ENCODE measurements at places on chromosomes 13 and 19.

DNA sequence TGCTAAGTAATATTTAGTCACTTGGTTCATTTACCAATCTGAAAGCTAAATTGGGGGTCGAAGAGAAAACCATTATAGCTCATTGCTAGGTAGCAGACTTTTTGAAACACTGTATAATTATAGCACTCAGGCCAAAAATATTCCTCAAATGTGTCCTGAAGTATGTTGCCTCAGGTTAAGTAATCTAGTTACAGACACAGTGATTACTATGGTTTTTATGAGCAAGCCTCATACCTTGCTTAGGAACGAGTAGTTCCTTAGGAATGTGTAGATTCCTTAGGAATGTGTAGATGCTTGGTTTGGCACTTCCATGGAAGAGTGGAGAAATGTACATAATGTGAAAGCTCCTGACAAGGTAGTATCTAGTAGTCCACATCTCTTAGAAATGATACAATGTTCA, 387.5 kb downstream of the LMO7 start:
- no peak for DNase-seq

DNA sequence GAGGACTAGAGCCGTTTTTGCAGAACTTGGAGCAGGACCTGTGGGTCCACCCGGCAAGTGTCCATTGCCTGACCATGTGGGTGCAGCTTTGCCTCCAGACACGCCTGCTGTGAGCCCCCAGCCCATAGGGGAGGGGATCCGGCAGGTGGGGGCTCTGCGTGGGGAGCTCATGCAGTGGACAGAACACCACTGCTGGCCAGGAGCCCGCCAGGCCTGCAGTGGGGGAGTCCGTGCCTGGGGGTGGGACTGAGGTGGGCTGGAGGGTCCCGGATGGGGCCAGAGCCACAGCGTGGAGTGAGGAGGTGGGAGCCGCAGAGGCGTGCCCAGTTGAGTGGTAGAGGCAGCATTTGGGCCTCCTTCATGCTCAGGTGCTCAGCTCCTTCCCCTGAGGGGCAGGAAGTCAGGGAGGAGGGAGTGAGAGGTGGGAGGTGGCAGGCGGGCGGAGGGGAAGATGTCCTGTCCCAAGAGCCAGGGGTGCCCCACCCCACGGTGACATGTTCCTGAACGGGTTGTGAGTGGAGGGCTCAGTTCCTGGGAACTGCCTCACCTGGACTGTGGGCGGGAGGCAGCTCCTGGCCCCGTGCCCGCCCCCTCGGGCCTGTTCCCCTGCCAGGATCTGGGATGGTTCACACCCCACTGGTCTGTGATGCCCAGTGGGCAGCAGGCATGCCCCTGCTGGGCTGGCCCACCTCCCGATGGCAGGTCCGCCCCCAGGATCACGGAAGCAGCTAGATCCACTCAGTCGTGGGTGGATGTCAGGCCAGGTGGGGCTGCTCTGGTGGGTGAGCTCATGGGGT, 8.8 kb downstream of the ADAT3 start:
- no peak for DNase-seq

DNA sequence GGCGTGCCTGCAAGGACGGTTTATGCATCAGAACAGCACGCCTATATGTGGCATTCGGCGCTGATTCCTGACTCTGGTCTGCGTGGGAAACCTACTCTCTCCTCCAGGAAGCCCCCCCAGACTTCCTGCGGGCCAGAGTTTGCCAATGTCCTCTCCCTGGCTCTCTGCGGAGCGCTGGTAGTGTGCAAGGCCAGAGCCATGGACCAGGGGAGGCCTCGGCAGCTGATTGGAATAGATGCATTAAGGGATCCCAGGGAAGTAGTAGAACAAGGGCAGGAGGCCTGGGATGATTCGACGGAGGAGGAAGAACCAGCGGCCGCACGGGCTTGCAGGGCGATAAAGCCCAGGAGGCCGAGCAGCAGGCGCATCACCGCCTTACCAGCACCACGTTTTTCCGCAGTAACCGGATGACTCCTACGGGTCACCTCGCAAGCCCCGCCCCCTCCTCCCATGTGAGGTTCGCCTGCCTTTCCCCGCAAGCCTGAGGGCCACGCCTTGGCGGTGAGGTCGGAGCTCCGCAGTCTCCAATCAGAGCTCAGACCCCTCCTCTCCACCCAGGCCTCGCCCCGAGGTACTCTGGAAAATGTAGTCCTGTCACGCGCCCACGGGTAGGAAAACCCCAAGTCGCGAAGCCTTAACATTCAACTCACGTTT, 5.0 kb downstream of the CLEC11A start:
- DNase-seq, result no peak

- DNase-seq, result peak; percentile 55
Measured at GRCh38 chr19:9586764-9587163, 2.5 kb upstream of the ZNF121 start.

GRCh38 chr19:1473085-1473851, 5.7 kb downstream of the C19orf25 start:
- no peak for DNase-seq

DNA sequence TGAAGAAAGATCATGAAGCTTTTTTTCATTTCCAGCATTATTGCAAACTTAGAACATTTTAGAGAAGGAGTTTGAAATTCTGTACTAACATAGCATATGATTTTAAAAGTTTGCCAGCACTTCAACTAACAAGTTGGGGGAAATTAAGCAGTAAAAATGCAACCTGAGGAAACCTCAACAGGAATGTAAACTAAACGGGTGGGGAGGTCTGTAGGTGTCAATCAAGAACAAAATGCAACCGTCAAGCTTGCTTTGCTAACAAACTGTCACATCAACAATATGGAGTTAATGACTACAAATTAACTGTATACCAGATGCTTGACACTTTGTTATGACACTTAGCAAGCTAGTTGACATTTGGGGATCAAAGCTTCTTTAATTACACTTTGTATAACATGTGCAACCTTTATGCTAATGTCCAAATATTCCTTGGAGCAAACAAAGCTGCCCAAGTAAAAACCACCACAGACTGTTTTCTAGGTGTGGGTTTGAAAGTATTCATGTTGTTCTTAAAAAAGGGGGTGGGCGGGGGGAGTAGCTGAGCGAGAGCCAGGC, 52.1 kb downstream of the DACH1 start:
- DNase-seq, result no peak

DNA sequence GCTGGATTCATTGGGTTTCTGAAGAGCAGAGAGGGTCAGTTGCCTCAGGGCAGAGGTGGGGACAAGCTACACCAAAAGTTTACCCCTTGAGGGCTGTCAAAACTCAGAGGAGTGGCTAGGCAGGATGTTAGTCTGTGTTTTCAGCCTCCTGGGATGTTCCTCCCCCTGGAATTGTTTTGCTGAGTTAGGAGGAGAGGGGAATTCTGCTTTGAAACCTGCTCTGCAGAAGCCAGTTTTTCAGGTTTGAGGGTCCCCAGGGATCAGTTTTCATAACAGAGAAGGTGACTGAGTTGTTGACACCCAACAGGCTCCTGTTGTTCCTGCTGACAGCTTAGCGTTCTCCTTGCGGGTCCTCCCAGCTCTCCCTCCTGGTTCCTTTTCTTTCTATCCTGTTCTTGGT, 121.9 kb upstream of the TMTC4 start:
- no peak for DNase-seq

DNA sequence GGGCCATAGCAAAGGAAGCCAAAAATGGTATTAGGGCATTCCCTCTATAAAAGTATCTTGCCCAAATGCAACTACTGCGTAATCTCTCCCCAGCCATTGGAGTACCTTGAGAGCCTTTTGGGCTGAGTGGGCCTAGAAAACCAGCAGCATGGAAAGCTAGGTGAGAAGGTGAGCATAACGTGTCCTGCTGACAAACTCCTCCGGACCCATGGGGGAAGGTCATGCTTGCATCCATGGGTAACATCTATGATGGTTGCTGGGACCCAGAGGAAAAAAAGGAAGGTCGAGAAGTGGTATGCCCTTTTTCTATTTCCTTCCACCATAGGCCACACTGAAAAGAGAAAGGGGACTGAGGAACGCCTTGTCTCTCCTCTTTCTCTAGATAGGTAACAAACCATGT, 57.4 kb downstream of the ZNF728 start:
- DNase-seq, result no peak

DNA sequence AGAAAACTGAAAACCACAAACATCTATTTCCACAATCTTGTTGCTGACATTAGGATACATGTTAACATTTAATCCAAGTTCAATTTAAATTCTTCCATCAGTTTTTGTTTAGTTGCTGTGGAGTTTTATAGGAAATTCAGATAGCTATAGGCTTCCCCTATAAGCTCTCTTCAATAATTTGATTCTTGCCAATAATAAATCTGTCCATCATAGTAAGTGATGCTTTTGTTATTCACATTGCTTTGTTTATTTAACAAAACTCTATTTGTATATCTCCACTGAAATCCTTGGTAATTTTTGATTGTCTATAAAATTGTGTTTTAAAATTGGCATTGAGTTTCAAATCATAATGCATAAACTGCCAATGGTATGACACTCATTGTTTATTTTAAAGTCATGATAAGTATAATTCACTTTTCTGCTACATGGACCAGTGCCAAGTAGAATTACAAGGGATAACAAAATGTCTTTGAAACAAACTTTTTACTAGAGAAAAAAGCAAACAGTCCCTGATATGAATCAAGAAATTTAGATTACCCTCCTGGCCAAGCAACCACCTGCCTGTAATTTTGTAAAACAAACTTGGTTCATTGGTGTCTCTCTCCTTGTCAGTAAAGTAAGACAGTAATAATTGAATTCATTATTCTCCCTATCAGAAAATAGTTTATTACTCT, 577.3 kb upstream of the GPC6 start:
- DNase-seq, result no peak

DNA sequence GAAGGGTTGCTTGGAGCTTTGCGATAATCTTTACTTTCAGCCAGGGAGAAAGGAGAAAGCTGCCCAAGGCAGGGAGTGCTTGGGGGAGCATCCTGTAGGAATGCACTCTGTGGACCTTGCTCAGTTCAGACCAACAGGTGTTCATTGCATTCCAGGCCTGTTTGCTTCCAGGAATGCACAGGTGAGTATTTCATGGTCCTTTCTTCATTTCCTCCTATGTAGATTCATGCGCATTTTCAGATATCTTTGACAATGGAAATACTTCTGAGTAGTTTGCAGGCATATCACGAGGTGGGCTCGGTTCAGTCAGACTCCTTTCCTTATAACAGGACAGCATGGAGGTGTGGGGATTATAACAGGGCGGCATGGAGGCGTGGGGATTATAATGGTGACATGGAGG, 254.8 kb downstream of the FGF9 start:
- DNase-seq, result no peak

GRCh38 chr13:110129539-110130186, 177.3 kb downstream of the COL4A1 start:
- DNase-seq, result no peak

- no peak for DNase-seq
Measured at GRCh38 chr13:65330691-65331090, 1899.4 kb downstream of the PCDH9 start.

- DNase-seq, result no peak
Measured at GRCh38 chr19:1483979-1484428, 5.0 kb upstream of the C19orf25 start.

GRCh38 chr13:59340151-59340550, 823.6 kb downstream of the DIAPH3 start:
- DNase-seq, result no peak

DNA sequence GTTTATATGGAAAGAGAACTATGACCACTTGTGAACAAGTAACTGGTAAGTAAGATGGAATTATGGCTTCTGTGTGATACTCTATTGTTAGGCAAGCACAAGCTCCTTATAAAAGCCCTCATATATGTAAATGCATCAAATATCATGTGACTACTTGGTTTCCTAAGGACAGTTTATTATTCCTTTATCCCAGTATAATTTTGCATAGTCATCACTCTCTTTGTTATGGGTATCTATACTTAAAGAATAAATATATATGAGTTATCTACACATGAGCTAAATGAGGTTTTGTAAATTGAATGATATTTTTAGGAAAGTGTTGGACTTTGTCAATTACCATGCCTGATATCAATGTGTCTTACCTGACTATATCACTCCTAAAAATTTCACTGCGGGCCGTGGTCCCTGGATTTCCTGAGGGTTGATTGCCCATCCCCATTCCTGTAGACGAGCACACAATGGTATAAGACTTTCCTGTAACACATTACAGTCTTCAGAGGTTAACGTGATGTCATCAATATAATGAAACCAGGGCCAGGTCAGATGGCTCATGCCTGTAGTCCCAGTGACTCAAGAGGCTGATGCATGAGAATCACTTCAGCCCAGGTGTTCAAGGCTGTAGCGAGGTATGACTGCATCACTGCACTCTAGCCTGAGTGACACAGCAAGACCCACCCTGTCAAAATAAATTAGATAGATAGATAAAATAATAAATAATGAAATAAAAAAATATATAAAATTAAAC, 20.7 kb downstream of the ZNF844 start:
- DNase-seq, result no peak

GRCh38 chr13:113573065-113573464, 11.5 kb upstream of the TFDP1 start:
- no peak for DNase-seq

DNA sequence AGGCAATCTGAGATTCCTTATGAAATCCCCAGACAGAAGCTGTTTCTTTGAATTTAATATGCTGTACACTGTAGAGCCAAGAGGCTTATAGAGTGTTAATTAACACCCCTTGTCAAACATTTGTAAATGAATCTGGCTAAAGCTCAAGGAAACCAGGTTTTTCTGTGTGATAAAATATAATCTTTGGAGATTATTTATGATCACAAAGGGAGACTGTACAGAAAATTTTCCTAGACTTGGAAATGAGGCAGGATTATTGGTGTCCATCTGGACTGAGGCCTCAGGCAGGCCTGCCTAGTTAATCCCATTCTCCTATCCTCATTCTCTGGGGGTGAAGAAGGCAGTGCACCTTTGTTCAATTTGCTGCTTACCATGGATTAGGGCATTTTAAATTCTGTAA, 17.8 kb downstream of the KL start:
- DNase-seq, result no peak

DNA sequence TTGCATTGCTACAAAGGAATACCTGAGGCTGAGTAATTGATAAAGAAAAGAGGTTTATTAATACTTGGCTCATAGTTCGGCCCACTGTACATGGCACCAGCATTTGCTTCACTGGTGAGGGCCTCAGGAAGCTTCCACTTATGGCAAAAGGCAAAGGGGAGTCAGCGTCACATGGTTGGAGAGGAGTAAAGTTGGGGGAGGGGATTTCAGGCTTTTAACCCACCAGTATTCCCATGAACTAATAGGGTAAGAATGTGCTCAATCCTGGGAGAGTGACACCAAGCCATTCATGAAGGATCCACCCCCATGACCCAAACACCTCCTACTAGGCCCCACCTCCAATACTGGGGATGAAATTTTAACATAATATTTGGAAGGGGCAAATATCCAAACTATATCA, 82.5 kb upstream of the MYCBP2 start:
- DNase-seq, result no peak
